RPMI7951 (cell line): ENCODE measurements at places on chromosomes 7 and 10. TPM values are rescaled to one million over a fixed set of nuclear protein-coding genes. Genes with fewer than 3 reads are reported as not detected.

- peak; percentile 71 for DNase-seq
These were observed 2.4 kb downstream of the ADCK2 start for GRCh38 chr7:140674899-140675701.

DNA sequence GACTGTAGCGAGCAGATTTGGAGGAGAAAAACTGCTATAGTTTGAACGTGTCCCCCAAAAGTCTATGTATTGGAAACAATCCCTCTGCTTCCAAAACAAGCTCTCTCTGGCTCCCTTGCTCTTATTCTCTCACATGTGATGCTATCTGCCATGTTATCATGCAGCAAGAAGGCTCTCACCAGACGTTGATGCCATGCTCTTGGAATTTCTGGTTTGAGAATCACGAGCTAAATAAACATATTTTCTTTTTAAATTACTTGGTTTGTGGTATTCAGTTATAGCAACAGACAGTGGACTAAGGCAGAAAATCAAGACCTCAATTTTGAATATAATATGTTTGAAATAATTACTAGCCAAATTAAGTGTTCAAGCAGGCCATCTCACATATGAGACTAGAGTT is 17.5 kb upstream of the GNAT3 start:
- no peak for DNase-seq

- DNase-seq = peak; percentile 67
These were observed 54.7 kb upstream of the NMT2 start for GRCh38 chr10:15223174-15223573.

DNA sequence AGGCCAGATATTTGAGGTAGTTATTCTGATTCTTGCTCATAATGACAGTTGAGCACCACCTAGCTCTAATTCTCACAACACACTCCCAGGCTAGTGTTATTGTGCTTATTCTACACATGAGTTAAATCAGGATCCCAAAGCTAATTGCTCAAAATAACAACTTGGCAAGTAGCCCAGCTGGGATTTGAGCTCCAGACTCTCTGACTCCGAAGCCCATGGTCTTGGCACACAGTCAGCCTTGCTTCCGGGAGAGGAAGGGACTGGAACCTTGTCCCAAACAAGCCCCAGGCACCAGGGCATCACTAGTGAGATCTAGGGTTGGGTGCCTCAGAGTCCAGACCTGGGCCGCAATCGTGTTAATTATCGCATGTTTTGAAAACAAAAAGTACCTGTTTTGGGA is 101.4 kb downstream of the GPAM start:
- peak; percentile 3 for DNase-seq

DNA sequence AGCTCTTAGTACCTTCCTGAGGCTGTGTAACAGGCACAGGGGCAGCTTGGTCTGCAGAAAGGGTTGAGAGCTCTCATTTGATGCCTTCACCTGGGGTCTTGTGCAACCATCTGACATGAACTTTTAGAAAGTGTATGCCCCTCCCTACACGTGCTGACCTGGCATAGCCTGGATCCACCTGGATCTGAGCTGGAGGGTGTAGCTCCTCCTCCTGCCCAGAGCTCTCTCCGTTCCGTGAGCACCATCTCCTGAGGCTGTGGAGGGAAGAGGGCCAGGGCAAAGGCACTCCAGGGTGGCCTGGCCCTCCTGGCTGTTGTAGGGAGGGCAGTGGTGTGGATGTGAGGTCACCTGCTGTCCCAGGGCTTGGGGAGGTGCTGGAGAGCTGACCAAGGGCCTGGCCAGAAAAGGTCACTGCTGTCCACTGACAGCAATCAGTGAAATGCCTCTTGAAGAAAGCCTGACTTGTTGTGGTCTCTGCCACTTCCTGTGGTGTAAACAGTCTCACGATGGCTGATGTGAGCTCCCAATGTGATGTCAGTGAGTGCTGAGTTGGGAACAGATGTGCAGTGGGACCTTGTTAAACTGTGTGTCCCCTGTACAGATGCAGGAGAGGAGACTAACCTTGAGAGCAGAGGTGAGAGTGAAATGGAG is 23.0 kb downstream of the AMZ1 start:
- DNase-seq = peak; percentile 55

The HOXA11 gene
- total RNA-seq = 1.4 and 1.9 TPM in 2 replicates

The HMX3 gene
- not detected in 2 replicates for total RNA-seq
